ENCODE measurements at places on chromosomes 7 and 10.

DNA sequence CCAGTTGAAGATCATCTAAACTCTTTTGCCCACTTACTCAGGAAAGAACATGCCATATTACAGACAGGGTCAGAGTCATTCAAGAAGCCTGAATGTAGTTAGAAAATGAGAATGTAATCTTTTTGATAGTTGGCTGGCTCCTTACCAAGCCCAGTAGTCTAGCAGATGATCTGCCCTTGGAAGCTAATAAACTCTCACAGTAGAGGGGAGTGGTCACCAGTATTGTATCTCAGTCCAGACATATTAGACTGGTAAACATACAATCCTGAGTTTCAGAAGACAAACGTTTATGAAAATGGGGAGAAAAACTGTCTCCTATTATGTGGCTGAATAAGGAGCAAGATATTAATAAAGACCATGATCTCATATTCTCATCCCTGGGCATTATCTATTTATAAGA is 65.3 kb downstream of the SEPTIN7 start:
- DNase-seq, result no peak

GRCh38 chr7:32264702-32265284 is 194.6 kb upstream of the PDE1C start:
- DNase-seq, result no peak

DNA sequence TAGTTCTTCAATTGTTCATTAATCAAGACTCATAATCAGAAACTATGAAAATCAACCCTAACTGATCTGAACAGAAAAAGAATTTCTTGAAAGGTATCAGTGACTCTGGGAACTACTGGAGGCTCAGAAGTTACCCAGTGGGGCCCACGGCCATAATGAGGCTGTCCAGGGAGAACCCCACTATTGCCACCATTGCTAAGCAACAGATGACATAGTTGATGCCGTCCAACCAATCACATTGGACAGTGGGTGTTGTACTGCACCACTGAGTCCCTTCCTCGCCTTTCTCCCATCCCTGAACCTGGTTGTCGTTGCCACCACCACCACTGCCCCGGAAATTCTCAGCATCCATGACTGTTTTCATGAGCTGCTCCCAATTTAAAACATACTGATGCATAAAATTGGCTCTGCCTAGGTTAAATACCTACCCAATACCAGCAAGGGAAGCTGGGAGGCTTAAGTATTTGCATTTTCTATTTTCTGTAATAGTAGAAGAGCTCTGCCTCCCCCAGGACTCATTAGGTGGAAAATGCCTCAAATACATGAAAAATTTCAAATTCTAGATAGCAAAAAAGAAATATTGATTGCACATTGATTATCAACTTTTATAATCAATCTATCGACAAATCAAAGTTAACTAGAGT is 26.7 kb upstream of the USP6NL start:
- peak; percentile 39 for DNase-seq

GRCh38 chr7:47670729-47671128 is 88.8 kb upstream of the TNS3 start:
- DNase-seq, result peak; percentile 70

DNA sequence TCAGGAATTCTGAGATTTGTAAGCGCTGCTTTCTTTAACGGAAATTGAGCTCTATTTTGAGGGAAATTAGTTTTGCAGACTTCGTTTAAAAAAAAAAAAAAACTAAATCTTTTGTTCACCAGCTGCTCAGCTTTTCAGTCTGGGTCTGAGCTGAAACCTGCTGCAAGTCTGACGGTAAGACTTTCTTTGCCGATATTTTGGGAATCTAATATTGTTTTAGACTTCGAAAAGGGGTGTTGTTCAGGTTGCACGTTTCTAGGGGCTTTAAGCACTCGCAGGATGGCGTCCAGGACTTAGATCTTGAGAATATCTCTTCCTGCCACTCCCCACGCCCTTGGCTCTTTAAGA is 1.8 kb upstream of the MEOX2 start:
- no peak for DNase-seq

- DNase-seq, result no peak
These were observed 79.6 kb upstream of the SCIN start for GRCh38 chr7:12490940-12491339.

DNA sequence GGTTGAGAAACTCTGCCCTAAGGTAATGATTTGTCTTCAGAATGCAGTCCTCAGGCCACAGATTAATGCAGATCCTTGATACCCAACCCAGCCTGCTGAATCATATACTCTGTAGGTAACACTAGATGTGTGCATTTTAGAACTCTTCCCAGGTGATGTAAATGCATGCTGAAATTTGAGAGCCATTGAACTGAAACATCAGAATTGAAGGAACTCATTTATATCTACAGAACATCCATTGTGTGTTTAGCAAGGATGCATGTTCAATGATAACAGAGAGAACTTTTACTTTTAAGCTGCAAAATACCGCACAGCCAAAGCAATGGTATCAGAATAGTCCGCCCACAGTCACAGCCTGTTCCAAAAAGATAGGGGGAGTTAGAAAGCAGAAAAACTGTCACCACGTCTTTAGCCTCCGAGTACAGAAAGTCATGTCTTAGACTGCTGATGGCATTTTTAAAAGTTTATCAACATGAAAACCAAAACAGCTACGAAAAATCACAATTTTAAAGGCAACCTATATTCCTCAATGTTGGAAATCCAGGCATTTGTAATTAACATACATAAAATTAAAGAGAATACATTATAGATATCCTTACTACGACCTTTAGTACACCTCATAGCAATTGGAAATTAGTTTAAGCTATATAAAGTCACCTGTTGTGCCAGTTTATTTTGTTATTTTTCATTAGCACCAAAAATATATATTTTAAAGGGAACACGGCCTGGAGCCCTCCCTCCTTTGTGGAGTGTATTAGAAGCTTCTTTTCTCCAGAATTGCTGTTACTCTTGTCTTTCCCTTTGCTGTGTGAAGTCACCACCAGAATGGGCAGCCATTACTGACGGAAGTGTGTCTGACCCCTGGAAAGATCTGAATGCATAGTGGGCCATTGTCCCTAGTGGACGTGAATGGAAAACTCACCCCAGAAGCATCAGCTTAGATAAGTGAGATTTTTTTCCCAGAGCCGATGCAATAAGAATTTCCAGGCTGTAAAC is 65.8 kb upstream of the PRKAR2B start:
- no peak for DNase-seq
